Bone marrow (tissue), 2 donors: ENCODE measurements at places on chromosomes 16 and 17.

GRCh38 chr17:74282587-74283370 is 8.7 kb downstream of the DNAI2 start:
- no peak for DNase-seq

DNA sequence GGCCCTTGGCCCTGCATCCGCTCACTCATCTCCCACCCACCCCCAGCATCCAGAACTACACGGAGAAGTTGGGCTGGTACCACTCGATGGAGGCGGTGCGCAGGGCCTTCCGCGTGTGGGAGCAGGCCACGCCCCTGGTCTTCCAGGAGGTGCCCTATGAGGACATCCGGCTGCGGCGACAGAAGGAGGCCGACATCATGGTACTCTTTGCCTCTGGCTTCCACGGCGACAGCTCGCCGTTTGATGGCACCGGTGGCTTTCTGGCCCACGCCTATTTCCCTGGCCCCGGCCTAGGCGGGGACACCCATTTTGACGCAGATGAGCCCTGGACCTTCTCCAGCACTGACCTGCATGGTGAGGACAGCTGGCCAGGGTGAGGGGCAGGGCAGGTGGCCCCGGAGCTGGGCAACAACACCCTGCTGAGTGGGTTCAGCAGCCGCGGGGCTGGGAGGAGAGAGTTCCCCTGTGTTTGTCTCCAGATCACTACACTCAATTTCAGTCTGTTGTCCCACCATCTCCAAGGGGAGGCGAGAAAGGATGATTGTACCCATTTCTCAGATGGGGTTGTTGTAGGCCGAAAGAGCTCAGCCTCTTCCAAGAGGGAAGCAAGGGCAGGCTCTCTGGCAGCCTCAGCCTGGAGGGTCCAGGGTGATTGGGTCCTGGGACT is 14.4 kb downstream of the MMP15 start:
- no peak for DNase-seq

GRCh38 chr16:80158766-80159165 is 382.0 kb upstream of the DYNLRB2 start:
- DNase-seq, result no peak

DNA sequence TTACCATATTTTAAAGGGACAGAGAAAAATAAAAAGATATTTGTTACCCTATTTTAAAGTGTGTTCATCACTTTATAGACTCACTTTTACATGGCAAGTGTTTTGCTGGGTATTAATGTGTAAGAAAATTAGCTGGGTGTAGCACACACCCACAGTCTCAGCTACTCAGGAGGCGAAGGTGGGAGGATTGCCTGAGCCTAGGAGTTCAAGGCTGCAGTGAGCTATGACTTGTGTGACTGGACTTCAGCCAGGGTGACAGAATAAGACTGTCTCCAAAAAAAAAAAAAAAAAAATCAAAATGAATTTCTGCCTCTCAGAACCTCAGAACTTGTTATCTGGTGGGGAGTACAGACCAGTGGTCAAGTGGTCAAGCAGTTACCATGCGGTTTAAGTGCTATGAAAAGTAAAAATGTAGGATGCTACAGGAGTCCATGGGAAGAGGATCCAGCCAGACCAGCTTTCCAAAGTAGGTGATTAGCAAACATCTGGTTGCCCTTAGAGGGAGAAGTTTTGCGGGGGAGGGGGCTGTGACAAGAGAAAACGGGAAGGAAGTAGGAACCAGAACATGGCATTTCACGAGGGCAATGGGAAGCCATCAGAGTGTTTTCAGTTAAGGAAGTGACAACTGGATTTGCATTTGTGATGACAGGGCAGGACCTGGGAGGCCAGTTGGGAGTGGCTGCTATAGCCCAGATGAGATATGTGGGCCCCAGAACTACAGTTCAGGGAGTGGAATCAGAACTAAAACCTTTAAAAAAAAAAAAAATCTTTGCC is 13.9 kb downstream of the CNEP1R1 start:
- DNase-seq, result peak; percentile 12

DNA sequence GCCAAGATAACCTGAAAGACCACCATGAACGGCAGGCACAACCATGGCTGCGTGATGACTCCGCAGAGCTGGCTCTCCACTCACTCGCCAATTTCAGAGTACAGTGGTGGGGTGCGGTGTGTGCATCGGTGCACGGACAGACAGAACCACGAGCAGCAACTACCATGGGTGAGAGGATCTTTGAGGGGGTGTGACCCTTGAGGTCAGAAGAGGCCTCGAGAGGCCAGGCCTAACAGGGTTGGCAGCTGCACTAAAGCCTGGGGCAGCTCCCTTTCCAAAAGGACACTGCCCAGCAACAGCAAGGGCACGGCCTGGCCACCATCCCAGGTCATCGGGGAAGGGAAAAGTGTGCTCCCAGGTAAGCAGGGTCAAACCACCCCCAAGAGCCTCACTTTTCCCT is 1.9 kb upstream of the ECI1 start:
- no peak for DNase-seq

DNA sequence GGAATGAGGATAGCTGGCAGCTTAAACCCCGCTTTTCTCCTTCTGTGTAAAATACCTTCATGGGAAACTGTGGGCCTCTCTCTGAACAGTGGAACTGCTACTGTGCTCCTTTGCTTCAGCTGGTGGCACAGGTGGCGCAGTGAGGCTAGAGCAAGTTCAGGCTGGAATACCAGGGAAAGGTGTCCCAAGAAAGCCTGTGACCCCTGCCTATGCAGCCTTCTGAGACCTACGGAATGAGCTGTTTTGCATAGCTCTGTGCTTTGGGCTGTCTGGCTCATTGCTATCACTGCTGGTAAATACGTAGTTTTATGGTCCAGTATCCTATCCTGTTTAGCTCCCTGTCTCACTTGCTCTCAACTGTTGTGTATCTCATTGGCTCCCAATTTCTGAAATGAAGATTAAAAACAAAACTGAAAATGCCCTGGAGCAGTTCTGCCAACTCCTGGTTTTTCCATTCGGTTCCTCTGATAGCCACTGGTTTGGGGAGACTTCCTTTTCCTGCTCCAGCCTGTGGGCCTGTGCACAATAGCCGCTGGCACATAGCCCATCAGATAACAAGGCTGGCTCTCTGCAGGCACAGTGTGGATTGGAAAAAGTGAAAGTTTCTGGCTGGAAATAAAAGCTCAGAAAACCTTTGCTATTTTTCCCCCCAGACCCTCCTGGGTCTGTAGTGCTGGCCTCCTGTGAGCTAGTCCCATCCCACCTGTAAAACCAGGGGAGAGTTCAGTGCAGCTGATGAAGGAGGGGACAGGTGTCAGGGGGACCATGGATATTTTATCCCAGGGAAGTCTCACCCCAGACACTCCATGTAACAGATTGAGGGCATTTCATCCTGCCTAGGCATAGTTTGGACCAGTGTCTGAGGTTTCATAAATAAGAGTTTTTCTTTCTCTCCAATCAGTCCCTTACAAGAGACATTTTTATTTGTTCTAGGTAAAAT is 24.0 kb downstream of the LIMD2 start:
- no peak for DNase-seq

DNA sequence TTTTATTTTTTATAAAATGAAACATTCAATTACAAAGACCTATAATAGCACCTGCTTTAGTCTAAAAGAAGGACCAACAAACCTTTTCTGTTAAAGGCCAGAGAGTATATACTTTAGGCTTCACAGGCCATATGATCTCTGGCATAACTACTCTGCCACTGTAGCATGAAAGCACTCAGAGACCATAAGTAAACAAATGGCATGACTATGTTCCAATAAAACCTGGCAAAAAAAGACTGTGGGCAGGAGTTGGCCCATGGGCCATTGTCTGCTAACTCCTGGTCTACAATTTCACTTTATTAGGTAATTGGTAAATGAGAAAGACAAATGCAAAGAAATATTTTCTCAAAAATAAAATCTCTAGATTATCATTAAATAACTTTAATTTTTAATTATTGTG is 14.9 kb downstream of the CEP112 start:
- no peak for DNase-seq

DNA sequence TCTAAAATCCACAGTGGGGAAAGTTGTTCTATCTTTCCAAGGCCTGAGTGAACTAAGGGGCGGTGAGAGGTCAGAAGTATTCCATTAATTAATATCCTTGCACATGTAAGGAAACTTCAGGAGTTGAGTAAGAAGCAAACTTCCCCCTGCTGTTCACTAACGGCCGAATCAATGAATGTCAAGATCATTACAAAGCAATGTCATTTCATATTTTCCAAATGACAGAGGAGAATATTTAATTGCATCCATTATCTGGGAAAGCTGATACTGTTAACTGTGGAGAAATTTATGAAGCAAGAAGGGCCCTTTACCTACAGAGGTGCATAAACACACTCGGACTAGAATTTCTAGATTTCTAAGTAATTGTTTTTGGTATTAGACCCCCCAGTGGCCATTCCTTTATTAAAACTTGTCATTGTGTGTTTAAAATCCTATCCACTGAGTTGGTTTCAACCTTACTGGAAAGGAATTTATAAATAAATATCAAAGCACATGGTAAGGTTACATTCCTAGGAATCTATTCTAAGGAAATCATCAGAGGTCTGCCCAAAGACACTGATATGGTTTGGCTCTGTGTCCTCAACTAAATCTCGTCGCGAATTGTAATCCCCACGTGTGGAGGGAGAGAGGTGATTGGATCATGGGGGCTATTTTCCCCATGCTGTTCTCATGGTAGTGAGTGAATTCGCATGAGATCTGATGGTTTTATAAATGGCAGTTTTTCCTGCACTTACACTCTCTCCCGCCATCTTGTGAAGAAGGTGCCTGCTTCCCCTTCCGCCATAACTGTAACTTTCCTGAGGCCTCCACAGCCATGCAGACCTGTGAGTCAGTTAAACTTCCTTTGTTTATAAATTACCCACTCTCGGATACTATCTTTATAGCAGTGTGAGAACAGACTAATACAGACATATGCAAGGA is 20.4 kb upstream of the SMURF2 start:
- no peak for DNase-seq

DNA sequence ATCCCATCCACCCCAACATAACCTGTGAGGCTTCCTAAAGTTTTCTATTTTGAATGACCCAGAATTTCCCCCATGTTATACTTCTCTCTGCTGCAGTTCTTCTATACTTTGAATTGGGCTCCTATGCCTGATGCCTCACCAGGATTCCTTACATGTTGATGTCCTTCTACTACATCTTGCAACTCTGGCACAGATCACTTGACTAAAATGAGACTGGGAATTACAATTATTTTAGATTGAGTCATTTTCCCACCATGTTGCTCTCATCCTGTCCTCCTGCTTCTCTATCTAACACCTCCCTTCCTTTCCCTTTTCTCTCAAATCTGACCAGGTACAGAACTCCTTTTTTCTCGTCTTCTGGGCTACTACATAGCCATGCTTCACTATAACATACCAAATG is 314.0 kb upstream of the KCNJ16 start:
- no peak for DNase-seq

- DNase-seq, result no peak
These were observed 402.9 kb downstream of the XYLT1 start for GRCh38 chr16:17067882-17068281.

DNA sequence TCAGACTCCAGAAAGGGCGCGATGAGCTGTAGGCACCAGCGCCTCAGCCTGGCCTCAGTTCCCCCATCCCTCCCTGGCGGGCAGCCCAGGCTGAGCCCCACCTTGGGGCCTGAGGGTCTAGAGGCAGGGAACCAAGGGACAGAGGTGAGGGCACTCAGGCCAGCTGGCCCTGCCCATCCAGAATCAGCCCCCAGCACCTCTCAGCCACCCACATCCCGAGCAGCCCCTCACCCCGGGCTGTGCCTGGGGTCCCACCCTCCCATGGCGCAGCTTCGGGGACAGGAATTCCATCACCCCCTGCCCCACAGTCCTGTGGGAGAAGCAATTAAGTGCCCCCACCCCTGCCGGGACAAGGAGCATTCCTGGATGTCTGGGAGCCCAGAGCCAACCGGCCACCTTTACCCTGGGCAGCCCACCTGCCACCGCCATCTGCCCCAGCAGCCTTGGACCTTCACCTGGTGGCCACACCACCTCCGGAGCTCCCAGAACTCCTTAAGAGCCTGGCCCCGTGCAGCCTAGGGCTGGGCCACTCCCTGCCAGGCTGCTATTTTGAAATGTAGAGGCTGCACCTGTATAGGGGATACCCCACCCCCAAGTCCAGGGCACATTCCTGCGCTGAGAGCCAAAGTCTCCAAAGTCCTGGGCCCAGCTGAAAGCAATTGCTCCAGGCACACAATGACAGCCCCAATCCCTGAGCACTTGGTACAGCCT is 33.7 kb upstream of the PVALEF start:
- DNase-seq, result no peak

DNA sequence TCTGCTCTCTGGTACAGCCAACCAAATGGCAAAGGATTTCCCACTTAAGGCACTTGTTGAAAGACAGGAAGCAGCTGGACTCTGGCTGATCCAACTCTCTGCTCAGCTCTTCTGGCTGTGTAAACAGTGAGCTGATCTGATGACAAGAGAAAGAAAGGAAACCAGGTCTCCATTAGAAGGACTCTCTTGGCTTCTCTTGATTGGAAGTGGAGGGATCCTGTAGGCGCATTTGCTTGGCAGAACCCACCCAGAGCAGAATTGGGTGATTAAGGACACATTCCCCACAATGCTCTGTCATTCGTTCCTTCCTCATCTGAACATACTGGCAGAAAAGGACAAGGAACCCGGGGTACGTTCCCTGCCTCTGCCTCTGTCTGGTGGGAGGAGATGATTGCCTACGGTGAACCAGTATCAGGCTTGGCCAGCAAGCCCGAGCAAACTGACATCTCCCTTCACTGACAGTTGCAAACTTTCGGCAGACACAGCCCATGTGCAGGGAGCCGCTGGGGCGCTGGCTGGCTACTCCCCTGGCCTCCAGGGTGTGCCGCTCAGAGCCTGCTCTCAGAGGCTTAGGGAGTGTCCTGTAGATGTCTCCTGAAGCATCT is 29.1 kb downstream of the LDHD start:
- peak; percentile 66 for DNase-seq

DNA sequence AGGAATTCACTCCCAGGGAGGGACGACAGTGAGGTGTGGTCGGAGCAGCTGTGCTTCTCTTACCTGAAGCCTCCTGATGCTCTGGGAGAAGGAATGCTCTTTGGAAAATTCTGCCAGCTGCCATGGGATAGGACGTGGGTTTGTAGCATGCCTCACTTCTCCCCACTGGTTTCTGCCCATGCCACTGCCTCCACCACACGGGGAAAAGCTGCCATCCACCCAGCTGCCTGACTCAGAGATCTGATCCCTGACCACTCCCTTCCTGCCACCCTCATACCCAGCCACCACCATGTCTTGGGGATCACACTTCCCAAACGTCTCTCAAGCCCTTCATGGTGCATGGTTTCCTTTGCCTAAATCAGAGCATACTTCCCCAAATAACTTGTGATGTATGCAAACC is 80.0 kb downstream of the CPPED1 start:
- no peak for DNase-seq

DNA sequence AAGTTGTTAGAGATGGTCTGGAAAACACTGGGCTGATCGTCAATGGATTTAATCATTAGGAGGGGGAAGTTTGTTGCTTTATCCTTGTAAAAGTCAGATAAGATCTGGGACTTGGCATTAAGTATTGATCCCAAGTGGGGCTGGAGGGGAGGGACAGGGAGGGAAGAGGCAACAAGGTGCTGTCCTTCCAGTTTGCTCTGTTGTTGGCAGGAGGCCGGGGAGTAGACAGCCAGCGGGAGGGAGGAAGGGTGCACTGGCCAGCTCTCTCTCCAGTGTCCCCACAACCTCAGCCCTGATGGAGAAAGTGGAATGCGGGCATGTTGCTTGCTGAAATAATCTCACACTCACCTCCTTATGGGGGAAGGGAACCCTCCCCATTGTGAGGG is 210.2 kb downstream of the CCDC182 start:
- no peak for DNase-seq

- DNase-seq, result no peak
These were observed 1.6 kb downstream of the CTCF start for GRCh38 chr16:67563708-67564468.
